ENCODE measurements at places on chromosomes 16 and 17.

GRCh38 chr17:7408252-7408727 is 645 bp downstream of the NLGN2 start:
- DNase-seq: no peak

- no peak for DNase-seq
Observed at GRCh38 chr17:83091257-83092141, 12.1 kb downstream of the METRNL start.

DNA sequence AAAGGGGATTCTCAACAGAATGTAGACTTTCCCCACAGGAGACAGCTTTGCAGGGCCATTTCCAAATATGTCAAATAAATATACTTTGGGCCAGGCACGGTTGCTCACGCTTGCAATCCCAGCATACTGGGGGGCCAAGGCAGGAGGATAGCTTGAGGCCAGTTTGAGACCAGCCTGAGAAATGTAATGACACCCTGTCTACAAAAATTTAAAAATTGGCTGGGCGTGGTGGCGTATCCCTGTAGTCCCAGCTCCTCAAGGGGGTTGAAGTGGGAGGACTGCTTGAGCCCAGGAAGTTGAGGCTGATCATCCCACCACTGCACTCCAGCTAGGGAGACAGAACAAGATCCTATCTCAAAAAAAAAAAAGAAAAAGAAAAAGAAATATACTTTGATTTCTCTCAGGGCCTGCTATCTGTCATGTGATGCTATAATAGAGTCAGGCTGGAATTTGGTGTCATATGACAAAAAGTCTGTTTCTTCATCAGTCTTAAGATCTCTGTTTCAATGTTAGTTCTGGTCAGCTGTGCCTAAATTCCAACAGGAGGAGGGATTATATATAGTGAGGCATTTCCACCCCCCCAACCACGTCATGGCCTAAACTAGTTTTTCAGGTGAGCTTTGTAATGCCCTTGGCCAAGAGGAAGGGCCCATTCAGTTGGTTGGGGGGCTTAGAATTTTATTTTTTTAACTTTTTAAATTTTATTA is 4.3 kb upstream of the ZDHHC7 start:
- DNase-seq: no peak

GRCh38 chr17:74852237-74853047 is 7.2 kb downstream of the GRIN2C start:
- no peak for DNase-seq

DNA sequence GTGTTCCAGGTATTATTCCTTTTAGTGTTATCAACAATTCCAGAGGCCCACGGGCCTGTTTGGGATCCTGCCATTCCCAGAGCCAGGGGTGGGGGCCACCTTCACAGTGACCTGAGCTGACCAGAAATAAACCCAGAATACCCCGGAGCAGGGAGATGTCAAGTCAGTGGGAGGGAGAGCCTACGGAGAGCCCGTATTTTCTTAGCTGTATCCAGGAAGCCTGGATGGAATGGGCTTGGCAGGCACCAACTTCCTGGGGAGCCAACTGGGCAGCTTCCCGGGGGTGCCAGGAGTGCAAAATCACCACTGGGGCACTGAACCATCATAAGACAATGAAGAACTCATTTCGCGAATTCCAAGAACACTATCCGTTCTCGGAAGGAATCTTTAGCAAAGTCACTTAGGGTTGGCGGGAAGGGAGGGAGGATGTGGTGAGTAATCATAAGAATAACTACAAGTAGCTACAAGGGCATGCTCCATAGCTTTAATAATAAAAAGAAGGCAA is 13.2 kb upstream of the MRTFB start:
- no peak for DNase-seq

GRCh38 chr17:17856386-17856785 is 19.6 kb upstream of the SREBF1 start:
- no peak for DNase-seq

DNA sequence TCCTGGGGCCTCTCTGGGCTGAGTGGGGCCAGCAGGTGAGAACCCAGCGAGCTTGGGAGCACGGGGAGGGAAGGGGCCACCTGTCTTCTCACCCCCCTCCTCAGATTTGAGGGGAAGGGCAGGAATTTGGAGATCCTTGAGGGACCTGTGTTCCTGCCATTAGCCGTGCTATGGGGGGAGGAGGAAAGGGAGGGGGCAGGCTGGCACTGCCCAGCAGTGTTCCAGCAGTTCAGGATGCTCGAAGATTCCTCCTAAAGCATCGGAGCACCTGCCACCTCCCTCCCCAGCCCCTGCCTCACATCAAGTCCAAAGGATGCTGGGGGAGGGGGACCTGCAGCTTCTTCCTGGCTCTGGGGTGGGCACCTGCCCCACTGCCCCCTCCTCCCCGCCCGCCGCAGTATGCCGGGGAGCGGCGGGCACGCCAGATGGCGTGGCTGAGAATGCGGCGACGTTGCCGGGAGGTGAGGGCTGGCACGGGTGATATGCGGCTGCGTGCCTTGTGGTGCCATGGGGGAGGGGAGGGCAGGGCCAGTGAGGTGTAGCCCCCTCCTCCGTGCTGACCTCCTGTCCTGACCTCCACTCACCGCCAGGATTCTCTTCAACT is 4.7 kb upstream of the NEUROD2 start:
- DNase-seq: no peak

DNA sequence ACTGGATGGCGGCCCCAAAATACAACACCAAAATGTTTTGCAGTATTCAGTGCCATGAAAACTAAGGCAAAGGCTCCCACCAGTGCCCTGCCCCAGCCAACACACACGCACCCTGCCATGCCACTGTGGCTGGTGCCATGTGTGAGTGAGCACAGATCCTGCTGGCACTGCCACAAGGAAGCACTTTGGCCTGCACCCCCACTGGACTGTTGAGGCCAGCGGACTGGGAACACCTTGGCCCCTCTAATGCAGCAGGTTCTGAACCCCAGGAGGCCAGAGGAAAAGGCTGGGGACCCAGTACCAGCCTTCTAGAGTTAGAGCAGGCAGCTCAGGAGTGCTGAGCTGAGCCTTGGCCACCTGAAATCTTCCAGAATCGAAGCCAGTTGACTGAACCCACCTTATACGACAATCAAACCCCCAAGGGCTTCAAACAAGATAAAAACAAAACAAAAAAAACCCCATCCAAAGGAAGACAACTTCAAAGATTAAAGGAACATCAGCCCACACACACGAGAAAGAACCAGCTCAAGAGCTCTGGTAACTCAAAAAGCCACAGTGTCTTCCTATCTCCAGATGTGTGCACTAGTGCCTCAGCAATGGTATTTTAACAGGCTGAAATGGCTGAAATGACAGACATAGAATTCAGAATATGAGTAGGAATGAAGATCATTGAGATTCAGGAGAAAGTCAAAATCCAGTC is 21.5 kb downstream of the NLRP1 start:
- no peak for DNase-seq

DNA sequence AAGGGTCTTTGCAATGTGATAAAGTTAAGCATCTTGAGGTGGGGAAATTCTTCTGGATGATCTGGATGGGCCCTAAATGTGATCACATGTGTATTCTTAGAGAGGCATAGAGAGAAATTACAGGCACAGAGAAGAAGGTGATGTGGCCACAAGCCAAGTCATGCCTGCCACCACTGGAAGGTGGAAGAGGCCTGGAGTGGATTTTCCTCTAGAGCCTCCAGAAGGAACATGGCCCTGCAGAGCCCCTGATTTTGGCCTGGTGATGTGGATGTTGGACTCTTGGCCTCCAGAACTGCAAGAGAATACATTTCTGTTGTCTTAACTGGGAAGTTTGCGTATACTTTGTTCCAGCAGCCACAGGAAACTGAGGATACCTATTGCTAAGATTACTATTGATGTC is 156.9 kb upstream of the CACNG5 start:
- no peak for DNase-seq

- no peak for DNase-seq
Observed at GRCh38 chr17:14298221-14298946, 2.5 kb upstream of the HS3ST3B1 start.

DNA sequence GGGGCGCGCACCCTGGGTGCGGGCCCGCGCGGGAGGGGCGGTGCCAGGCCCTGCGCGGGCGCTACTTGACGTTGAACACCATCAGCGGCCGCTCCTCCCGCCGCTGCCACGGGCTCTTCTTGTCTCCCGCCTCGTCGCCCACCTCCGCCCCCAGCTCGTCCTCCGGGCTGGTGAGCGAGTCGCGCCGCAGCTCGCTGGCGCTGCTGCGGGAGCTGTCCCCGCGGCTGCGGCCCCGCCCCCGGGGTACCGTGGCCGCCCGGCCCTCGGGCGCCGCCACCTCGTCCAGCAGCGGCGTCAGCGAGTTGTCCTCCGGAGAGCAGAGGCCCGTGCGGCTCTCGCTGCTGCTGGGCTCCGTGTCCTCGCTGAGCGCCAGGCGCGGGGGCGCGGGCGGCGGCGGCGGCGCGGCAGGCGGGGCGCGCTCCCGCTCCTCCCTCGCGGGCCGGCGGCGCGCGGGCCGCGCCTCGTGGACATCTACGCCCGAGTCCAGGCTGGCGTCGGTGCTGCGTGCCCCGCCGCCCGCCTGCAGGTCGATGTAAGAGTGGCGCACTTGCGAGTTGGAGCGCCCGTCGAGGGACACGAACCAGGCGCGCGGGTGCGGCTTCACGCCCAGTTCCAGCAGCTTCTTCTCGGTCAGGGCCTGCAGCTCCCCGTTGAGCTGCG is 8.7 kb downstream of the GRN start:
- no peak for DNase-seq

GRCh38 chr17:9355846-9356245 is 219.8 kb downstream of the STX8 start:
- DNase-seq: no peak

DNA sequence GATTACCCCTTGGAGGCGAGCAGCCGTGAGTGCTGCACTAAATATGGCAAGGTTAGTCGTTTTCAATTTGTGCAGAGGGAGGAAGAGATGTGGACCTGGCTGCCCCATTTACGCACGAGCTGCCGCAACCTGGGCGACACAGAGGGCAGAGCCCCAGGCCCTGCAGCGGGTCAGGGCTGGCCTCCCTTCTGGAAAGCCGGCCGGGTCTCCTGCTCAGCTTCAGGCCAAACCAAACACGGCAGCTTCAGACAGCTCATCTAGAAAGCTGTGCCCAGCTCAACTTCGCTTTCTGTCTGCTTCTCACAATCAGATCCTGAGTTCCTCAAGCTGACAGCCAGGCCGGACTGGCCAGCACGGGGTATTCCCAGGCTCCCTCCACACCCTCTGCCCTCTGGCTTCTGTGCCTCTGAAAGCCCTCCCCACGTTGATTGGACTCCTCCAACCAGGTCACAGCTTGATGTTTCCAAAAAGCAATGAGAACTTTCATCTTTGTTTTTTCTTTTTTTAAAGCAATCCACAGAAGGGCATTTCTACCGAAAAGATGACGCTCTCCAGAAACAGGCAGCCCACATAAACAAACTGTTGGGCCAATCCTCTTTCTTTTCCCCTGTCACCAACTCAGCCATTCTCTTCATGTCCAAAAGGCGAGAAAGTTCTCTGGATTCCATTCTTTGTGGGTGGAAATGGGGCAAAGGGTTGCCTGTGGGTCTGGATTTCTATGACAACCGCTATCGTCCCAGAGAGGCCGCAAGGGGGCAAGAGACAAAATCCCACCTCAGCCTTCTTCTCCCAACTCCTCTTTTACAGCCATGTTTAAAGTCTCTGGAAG is 189.0 kb downstream of the ZFHX3 start:
- DNase-seq: no peak

DNA sequence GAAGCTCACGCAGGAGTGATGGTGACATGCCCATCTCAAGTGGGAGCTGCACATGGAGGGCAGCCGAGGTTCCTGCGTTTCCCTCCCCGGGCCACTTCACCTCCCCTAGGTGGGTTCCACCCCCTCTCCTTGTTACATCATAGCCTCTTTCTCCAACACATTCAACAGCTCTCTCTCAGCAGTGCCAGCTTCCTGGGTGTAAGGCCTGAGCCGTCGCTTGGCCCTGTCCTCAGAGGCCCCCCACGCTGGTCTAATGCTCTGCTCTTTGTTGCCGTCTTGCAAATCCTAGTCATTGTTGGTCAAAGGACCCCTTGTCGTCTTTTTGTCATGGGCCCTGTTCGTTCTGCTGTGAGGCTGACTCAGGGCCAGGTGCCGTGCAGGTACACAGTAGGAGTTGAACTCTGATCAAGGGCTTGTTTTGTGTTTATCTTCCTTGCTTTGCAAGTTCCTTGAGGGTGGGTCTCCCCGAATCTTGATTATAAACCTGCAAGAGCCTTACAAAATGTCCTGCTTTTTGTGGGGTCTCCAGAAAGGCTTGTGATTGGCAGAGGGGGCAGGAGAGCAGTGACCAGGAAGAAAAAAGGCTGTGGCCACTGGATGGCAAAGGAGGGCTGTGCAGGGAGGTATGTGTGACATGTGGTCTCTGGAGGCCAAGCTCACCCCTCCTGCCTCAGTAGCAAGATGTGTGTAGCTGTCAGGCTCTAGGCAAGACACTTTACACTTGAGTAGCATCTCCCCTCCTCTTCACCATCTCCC is 136.6 kb downstream of the CCDC182 start:
- DNase-seq: no peak

GRCh38 chr17:71966459-71967313 is 154.1 kb upstream of the SOX9 start:
- DNase-seq: no peak

DNA sequence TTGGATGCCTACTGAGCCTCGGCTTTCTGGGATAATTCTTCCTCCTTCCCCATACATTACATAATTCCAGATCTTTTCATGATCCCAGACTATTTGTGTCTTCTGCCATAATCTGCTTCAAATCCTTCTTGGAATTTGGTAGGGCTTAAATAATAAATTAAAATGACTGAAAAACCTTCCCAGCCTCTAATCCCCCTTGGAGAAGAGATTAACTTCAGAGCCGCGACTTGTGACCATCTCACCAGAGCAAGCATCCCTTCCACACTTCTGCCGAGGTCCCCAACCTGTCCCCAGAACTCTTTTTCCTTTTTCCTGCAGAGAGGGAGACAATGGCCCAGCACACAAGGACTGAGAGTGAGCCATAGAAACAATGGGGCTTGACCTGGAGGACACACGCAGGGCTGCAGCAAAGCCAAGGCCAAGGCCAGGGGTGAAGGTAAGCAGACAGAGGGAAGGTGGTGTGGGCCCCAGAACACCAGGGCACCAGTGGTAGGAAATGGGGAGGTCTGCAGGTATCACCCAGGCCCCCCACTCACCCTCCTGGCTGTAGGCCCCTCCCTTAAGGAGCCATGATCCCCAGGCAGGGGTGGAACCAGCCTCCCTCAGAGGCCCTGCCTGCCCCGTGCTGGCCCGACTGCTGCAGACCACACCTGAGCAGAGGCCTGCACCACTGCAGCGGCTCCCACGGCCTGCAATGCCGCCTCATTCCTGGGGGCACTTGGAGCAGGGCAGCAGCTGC is 9.6 kb upstream of the BCAR1 start:
- no peak for DNase-seq

All from Panc1 (cell line).